ENCODE measurements at places on chromosomes 7 and 10. TPM values are rescaled to one million over a fixed set of nuclear protein-coding genes. Genes with fewer than 3 reads are reported as not detected.

DNA sequence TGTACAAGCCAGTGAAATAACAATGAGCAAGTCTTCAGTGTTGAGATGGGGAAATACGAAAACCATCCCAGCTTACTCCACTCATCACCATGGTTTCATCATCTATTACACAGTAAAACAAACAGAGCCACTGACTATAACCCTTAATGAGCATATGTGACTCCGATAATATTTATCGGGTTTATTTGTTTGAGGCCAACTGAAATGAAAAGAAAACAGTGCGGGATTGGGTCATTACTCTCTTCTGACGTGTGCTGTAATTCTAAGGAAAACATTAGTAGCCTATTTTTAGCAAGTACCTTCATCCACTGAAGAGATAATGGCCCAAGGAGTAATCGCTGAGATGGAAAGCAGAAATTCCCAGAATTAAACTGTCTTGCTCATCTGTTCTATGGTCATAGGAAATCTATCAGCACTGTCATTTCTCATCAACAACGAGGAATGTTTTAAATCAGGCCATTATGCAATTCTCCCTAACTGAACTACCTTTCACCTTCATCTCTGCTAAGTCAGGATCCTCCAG is 716.5 kb downstream of the INHBA start:
- DNase-seq = no peak

- no peak for DNase-seq
Observed at GRCh38 chr7:40884241-40884640, 749.4 kb downstream of the SUGCT start.

GRCh38 chr7:84200859-84201258 is 6.3 kb upstream of the SEMA3A start:
- DNase-seq = no peak

DNA sequence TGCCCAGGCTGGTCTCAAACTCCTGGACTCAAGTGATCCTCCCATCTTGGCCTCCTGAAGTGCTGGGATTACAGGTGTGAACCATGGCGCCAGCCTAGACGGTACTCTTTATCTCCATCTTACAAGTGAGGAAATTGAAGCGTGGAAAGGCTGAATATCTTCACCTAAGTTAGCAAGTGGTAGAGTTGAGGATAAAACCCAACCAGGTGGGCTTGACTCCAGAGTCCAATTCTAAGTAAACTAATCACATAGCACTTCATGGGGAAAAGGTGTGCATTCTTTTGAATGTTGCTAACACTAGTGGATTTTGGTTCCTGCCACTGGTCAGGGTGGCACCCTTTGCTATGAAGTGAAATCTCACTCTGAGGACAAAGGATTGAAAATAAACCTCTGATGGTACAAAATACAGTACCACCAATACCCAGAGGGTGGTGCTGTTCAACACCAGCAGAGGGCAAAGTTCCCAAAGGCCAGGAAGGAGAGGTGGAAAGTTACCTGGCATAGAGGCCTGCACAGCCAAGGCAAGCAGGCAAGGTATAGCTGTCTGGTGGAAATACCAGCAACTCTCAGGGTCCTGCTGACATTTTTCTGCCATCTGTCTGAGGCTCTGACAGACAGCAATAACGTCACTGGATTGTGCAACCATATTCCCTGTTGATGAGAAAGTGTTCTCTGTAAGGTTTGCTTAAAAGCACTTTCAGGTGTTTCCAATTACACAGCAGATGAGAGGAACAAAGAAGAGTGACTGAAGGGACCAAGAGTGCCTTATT is 17.6 kb downstream of the ZDHHC16 start:
- peak; percentile 42 for DNase-seq

GRCh38 chr7:25839084-25839769 is 312.8 kb upstream of the NFE2L3 start:
- no peak for DNase-seq

HOXA2 gene
- polyA plus RNA-seq = not detected

- DNase-seq = no peak
Observed at GRCh38 chr7:148804343-148805235, 79.5 kb downstream of the EZH2 start.

GRM3 gene
- not detected for polyA plus RNA-seq

- no peak for DNase-seq
Observed at GRCh38 chr7:102891693-102892261, 21.0 kb upstream of the LRRC17 start.

DNA sequence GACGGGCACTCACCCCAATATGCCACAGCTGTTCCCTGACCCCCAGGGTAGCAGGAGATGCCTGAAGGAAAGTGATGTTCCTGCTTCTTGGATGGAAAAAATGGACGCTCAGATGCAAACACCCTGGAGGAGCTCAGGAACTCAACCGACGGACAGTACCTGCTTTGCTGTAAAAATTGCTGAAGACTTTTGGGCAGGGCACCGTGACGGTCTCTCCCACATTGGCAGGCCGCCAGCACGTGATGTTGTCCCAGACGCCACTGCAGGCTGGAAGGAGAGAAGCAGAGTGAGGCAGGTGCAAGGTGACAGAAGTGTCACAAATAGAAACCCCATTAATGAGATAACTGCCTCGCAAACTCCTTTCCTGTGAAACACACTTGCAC is 35.0 kb downstream of the VIPR2 start:
- no peak for DNase-seq

DNA sequence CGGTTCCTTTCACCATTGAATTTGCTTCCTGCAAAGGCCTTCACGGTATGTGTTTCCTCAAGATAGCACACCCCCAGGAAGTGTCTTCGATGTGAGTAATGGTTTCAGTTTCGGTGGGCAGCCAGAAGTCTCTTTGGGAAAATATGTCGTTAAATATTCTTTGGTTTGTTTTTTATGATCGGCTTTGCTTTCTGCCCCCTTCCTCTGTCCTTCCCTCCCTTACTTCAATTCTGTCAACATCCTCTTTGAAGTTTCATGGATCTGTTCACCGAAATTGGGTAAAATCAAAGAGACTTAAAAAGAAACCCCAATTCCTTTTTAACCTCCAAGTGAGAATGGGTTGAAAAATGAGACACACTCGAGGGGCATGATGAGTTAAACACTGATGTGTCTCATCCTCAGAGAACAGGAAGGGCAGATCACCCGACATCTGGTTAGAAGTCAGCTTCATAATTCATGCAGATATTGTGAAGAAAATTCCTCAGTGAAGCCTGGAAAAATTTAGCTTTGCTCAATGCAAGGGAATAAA is 170.8 kb upstream of the HABP2 start:
- DNase-seq = peak; percentile 59

- no peak for DNase-seq
Observed at GRCh38 chr7:50664461-50664922, 99.3 kb upstream of the DDC start.

MYL10 gene
- not detected for polyA plus RNA-seq

- DNase-seq = no peak
Observed at GRCh38 chr7:32670110-32671025, 175.1 kb downstream of the AVL9 start.

DNA sequence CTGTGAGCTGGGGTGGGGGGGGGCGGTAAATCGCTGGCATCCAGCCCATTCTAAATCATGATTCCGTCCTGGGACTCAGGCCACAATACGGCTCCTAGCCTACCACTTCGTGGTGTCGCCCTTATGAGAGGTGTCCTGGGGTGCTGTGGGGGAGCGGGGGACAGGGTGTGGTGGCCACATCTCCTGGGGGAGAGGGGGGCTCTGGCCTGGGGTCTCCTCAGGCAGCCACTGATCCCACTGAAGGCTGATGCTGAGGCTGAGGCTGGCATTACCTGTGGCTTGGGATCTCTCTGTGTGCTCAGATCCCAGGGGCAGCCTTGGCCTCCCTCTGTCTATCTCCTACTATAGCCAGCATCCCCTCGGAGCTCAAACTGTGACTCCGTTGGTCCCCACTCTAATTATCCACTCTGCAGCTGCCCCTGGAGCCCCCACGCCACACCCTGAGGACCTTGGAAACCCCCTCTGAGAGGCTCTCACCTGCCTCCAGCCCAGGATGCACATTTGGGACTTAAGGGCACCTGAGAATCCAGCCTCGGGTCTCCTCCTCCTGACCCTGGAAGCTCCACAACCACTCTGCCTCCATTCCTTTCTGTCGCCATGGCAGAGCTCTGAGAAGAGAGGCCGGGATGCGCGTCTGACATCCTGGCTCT is 249.3 kb upstream of the TCERG1L start:
- DNase-seq = no peak

DNA sequence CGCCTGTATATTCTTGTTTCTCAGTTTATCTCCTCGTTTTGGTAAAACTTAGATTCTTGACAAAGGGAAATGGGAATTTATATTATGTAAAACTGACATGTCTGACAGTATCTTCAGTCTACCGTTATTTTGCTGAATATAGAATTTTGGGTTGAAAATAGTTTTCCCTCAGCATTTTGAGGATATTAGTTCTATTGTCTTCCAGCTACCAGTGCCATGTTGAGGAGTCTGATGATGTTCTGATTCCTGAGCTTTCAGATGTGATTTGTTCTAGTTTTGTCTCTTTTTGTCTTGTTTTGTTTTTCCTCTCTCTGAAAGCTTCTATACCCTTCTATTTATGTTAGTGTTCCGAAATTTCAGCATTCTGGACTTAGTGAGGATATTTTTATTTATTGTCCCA is 8.0 kb upstream of the PRKAR2B start:
- DNase-seq = no peak

COG5 gene
- 39.6 TPM for polyA plus RNA-seq

DNA sequence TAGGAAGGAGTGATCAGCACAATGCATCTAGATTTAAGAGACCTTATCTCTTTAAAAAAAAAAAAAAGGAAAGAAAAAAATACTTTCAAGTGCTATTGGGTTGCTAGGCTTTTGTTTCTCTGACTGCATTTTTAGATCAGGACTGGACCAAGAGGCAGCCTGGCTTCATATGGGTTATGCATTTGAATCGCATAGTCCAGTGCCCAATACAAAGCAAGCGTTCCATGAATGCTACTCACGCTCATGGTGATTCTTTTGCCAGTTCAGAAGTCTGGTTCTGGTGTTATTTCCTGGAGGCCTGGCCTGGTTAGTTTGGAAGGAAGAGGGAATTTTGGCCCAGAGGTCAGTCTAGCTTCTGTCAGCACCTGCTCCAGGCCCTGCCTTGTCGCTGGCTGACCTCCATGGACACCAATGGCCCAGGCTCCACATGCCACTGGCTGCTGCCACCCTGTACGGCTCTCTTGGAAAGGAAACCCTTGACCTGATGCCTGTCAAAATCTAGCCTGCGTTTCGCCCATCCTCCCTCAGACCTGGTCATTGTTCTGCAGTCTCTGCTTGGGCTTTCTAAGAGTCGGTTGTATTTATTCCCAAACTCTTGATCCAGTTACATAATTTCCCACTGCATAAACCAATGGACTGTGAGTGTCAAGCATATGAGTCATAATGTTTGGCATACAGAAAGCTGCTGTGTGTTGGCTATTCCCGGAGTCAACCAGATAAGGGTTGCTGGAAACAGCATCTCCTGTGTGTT is 74.3 kb upstream of the MKX start:
- DNase-seq = no peak

GRCh38 chr10:3406556-3406955 is 234.0 kb upstream of the PITRM1 start:
- DNase-seq = no peak

DNA sequence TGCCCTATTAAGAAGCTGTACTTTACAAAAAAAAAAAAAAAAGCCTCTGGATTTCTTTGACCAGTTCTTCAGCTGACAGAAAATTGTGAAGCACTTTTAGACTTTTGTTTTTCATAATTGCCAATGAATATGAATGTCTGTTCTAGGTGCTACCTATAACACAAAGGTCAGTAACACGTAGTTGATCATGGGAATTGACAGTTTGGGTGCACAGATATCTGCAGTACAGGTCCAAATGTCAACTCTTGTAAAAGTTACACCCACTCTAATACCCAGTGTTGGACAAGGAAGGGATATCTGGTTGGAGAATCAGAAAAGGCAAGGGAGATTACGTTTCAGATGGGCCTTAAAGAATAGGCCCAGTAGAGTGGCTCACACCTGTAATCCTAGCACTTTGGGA is 1.8 kb downstream of the REEP3 start:
- no peak for DNase-seq
